Spinal cord (tissue), 10 donors: ENCODE measurements at places on chromosomes 6 and 20. TPM values are rescaled to one million over a fixed set of nuclear protein-coding genes. Genes with fewer than 3 reads are reported as not detected.

Gene PAX1
- 0.08 TPM for polyA plus RNA-seq

Gene TRAPPC3L
- 0.45 TPM for polyA plus RNA-seq

DNA sequence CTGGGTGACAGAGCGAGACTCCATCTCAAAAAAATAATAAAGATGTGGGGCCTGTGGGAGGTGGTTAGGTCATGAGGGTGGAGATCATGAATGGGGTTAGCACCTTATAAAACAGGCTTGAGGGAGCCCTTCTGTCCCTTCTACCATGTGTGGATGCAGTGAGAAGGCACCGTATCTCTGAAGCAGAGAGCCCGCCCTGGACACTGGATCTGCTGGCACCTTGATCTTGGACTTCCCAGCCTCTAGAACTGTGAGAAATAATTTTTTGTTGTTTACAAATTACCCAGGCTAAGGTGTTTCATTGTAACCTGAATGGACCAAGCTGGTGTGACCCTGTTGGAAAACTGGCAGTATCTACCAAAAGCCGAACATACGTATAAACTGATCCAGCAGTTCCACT, 15.7 kb upstream of the PANK2 start:
- H3K27me3 ChIP-seq, result no peaks in the 10 kb centered on the region
- H3K4me3 ChIP-seq, result no peak overlapping the region

GRCh38 chr20:57654363-57654997, 34.3 kb upstream of the ZBP1 start:
- peaks cover 34% of the 10 kb centered on the region for H3K4me1 ChIP-seq
- peaks cover 84% of the 10 kb centered on the region for H3K36me3 ChIP-seq
- no peaks in the 10 kb centered on the region for H3K27me3 ChIP-seq
- no peak overlapping the region for H3K27ac ChIP-seq
- H3K4me3 ChIP-seq, result no peak overlapping the region
- DNase-seq, result peak; percentile 45

DNA sequence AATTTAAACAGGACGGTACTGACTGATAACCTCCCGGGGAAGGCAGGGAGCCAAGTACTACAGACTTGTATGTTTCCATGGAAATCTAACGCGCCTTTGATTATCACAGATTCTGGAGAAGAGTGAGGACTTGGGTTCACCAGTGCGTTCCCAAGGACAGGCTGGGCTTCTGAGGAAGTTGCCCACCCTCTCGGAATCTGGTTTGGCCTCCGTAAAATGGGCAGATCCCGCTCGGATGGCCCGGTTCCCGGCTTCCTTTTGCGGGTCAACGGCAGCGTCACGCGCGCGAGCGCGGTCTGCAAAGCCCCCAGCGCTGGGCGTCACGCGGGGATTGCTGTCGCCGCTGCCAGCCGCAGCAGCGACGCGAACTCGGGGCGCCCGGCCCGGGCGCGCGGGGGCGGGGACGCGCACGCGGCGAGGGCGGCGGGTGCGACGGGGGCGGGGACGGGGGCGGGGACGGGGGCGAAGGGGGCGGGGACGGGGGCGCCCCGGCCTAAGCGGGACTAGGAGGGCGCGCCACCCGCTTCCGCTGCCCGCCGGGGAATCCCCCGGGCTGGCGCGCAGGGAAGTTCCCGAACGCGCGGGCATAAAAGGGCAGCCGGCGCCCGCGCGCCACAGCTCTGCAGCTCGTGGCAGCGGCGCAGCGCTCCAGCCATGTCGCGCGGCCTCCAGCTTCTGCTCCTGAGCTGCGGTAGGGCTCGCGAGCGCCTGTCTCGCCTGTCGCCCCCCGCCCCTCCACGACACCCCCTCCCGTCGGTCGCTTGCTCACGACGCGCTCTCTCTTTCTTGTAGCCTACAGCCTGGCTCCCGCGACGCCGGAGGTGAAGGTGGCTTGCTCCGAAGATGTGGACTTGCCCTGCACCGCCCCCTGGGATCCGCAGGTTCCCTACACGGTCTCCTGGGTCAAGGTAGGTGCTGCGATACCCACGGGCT, at the start of gene CD83:
Gene CD83 (plus strand): TSS at position 615 of the 933 bp plus-strand sequence. CDS start 40 bp downstream, at position 655.
- H3K27me3 ChIP-seq, result no peaks in the 10 kb centered on the region
- H3K4me1 ChIP-seq, result peaks cover 10% of the 10 kb centered on the region
- H3K4me3 ChIP-seq, result peak within 1 kb of the TSS; percentile 78
- peaks cover 2% of the 10 kb centered on the region for H3K36me3 ChIP-seq

DNA sequence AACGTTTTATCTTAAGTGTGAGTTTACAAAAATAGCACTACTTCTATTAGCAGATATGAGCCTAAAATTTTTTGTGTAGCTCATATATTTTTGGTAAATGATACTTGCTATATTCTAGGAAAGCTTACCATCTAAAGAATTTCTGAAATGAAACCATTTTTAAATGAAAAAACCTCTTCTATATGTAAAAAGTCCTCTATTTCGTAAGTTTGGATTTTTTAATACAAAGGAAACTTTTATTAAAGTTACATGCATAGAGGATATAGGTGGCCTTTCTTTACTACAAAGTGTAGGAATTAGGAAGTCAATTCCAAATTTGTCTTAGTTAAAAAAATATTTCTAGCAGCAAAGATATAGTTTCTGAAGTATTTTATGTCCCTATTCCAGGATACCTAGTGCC, 18.8 kb downstream of the EFHC1 start:
- H3K27ac ChIP-seq, result no peak overlapping the region
- peaks cover 3% of the 10 kb centered on the region for H3K36me3 ChIP-seq
- DNase-seq, result no peak
- no peaks in the 10 kb centered on the region for H3K27me3 ChIP-seq

DNA sequence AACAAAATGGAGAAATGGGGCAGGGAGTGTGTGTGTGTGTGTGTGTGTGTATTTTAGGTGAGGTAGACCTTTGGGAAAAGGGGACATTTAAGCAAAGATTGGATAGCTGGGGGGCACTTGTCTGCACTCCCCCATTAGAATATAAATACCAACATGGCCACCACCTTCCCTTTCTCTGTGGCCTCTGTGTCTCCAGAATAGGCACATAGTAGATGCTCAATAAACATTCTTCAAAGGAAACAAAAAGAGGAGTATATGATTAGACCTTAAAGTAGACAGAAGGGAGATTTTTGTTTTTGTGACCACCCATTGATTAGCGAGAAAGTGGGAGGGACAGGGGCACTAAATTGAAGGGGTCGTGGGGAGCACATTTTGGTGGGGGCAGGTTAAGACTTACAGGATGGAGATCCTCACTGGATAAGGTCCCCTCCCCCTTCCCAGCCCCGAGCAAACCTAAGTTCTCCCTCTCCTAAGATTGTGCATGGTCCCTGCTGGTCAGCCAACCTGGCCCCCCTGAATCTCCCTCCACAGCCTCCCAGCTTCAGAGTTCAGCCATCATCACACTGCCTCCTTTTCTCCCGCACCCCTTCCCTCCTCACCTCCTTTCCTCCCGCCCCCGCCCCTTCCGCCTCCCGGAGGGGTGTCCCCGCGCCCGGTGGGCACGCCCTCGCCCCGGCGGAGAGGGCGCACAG, 514 bp upstream of the TSHZ2 start:
- H3K27me3 ChIP-seq, result no peaks in the 10 kb centered on the region
- H3K4me3 ChIP-seq, result peak overlapping the region; percentile 51
- no peak overlapping the region for H3K27ac ChIP-seq
- no peaks in the 10 kb centered on the region for H3K36me3 ChIP-seq
- DNase-seq, result no peak

DNA sequence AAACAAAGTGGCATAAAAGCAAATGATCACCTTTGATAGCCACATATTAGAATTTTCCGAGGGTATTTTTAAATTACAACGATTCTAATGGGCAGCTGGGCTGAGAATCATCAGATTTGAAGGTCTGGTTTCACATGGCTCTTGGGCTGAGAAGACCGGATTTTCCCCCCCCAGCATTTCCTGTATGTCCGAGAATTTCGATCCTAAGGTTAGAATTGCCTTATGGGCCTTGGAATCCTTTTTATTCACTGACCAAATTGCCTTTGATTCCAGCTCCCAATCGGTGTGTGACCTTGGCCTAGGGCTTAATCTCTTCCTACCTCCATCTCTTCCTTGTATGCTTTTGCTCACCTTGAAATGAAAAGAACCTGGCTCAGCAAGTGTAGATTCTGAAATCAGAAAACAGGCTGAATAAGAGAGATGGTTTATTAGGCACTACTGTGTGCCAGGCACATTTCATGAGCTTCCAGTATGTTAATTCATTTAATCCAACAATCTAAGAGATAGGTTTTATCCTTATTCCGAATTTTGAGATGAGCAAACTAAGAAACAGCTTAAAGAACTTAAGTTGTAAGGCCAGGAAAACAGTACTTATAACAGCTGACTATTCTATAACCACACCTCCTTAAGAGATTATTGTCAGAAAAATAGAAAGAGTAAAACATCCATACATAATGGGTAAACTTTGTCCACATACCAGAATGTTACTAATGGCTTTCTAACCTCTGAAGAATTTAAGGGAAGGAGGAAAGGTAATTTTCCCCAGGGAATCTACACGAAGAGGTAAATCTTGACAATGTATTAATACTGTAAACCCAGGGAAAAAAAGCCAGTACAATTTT, 39.4 kb downstream of the HFE start:
- no peaks in the 10 kb centered on the region for H3K27me3 ChIP-seq
- peak overlapping the region; percentile 96 for H3K27ac ChIP-seq
- peaks cover 12% of the 10 kb centered on the region for H3K36me3 ChIP-seq
- peaks cover 9% of the 10 kb centered on the region for H3K4me1 ChIP-seq
- no peak for DNase-seq
- peak overlapping the region; percentile 99 for H3K4me3 ChIP-seq

DNA sequence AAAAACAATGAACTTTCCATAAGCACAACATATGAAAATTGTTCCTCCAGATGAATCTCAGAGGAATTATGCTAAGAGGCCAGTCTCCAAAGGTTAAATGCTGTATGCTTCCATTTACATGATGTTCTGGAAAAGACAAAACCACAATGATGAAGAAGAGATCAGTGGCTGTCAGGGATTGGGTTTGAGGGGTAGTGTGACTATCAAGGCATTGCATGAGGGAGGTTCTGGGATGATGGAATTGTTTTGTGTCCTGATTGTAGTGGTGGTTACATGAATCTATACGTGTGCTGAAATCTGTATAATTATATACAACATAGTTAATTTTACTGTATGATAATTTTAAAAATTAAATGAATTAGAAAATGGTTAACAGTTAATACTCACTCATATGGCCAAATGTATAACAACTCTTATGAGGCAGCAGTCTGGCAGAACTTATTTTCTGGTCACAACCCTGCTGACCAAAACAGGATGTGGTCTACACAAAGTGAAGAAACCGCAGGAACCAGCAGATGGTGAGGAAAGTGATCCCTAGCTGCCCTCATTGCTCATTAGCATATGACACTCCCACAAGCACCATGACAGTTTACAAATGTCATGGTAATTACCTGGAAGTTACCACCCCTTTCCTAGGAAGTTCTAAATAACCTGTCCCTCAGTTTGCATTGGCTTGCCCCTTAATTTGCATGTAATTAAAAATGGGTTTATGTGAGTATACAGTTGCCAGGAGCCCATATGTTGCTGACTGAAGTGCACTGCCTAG, 31.9 kb downstream of the NSFL1C start:
- H3K4me1 ChIP-seq, result no peaks in the 10 kb centered on the region
- no peak overlapping the region for H3K4me3 ChIP-seq
- DNase-seq, result no peak
- peaks cover 6% of the 10 kb centered on the region for H3K36me3 ChIP-seq

GRCh38 chr6:150366118-150366778, 2.6 kb upstream of the IYD start:
- DNase-seq, result no peak
- no peak overlapping the region for H3K4me3 ChIP-seq
- H3K27ac ChIP-seq, result no peak overlapping the region
